Putamen (tissue), 1 donor: ENCODE measurements at places on chromosomes 3 and 15.

- DNase-seq = no peak
Measured at GRCh38 chr15:68073576-68074288, 19.6 kb downstream of the PIAS1 start.

DNA sequence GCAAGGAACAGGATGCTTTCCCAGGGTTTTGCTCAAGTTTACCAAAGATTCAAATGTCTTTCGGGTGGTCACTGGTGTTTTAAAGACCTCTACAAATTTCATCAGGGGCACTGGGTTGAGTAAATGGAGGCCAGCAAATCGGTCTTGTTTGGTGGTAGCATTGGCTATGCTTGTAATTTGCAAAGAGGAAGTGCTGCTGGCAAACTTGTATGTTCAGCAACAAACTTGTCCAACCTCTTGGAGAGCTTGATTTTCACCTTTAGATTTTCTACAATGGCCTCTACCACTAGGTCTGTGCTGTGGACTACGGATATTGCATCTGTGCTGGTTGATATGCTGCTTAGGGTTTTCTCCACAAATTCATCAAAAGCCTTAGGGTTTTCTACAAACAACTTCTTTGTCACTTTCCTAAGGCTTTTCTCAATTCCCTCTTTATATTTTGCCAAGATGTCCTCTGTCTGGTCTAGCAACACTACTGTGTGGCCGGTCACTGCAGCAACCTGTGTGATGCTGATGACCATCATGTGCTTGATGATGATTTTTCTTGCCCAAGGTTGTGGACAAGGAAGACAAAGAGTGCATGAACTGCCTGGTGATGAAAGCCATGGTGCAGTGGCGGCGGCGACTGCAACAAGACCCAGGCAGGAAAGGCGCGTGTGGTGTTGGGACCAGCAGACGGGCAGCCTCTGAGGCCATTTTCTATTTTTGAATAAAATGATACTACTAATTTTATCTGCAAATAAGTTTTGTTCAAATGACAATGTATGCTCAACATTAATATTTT is 50.8 kb downstream of the RFX7 start:
- DNase-seq = no peak

- no peak for DNase-seq
Measured at GRCh38 chr3:101216710-101217465, 103.5 kb downstream of the IMPG2 start.

DNA sequence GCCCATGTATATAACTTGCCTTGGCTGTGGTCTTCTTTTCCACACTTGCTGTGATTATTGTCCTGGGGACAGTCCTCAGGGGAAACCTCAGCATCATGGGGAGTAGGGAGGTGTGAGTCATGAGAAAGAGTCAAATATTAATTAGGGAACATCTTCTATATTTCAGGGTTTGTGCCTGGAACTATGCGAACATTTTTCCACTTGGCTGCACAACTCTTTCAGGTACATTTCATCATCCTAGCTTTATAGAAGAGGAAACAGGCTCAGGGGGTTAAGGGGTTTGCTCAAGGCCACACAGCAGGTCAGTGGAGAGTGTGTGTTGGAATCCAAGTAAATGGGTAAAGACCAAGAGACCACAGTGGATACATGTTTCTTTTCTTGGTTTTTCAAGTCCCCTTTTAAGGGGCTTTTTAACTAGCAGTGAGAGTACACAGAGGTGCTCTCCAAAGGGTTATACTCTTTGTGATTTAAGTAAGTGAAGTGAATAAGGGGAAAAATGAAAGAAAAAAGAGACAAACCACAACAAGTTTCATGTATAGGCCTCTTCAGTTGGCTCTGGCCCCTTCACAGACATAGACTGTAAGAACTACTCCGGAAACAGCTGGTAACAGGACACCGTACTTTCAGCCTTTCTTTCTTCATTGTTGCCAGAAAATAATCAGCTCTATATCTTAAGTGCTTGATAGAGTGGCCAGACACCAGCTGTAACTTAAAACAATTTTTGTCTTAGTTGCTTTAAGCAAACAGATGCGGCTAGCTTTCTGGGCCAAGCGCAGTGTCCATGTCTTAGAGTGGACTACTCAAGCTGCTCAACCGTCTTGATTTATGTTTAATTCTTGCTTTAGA is 64.6 kb downstream of the EEFSEC start:
- no peak for DNase-seq

GRCh38 chr3:44883999-44884431 is 9.6 kb downstream of the TGM4 start:
- no peak for DNase-seq

DNA sequence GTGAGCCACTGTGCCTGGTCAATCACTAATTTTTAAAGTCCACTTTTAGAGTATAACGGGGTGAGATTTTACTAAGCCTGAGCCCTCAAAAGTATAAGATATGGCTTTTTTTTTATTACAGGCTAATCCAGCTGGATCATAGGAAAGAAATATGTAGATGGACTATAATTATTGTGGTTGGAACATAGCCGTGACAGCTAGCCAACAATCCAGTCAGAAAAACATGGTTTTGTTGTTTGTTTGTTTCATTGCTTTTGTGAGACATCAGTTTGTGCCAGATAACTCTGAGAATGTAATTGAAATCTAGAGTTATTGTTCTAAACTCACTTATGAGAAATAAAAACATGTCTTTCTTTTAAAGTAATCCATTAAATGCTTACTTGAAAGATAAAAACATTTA is 37.3 kb upstream of the ATOSA start:
- no peak for DNase-seq

DNA sequence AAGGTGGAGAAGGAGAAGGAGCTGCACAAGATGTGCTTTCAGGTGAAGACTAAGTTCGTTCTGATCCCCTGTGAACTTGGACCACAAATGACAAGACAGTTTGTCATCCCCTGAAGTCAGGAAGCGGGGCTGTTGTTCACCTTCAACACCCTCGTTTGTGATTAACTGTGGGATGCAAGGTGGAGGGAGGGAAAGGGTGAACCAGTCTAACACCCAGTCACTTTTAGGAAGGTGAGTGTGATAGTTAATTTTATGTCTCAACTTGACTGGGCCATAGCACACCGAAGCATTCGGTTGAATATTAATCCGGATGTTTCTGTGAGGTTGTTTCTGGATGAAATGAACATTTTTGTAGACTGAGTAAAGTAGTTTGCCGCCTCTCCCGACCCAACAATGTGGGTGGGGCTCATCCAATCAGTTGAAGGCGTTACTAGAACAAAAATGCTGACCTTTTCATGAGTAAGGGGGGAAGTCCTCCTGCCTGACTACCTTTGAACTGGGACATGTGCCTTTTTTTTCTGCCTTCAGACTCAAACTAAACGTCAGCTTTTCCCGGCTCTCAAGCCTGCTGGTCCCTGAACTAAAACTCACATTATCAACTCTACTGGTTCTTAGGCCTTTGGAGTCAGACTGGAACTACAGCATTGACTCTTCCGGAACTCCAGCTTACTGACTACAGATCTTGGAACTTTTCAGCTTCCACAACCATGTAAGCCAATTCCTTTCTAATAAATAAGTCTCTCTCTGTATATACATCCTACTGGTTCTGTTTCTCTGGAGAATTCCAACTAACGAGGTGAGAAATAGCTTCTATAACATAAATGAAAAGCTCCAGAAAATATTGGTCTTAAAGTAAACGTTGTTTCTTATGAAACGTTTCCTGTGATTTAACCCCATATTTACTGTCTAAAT is 264.0 kb upstream of the SLITRK3 start:
- no peak for DNase-seq

- DNase-seq = no peak
Measured at GRCh38 chr3:36843065-36844051, 79.0 kb upstream of the DCLK3 start.

DNA sequence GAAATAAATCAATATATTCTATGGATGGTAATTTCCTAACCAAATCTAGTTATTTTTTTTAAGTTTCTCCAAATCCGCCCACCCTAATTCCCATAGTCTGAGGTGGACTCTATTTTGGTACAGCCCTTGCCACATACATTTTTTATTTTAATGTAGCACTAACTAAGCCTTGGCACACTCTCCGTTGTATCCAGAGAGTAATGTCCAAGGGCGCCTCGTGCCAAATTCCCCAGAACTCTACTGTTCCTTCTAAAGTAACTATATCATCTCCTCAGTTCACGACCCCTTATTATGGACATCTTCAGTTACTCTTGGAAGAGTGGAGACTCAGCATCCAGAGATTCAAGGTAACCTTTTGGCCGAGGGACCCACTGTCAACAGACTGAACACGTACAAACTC is 1.3 kb downstream of the VGLL3 start:
- no peak for DNase-seq

DNA sequence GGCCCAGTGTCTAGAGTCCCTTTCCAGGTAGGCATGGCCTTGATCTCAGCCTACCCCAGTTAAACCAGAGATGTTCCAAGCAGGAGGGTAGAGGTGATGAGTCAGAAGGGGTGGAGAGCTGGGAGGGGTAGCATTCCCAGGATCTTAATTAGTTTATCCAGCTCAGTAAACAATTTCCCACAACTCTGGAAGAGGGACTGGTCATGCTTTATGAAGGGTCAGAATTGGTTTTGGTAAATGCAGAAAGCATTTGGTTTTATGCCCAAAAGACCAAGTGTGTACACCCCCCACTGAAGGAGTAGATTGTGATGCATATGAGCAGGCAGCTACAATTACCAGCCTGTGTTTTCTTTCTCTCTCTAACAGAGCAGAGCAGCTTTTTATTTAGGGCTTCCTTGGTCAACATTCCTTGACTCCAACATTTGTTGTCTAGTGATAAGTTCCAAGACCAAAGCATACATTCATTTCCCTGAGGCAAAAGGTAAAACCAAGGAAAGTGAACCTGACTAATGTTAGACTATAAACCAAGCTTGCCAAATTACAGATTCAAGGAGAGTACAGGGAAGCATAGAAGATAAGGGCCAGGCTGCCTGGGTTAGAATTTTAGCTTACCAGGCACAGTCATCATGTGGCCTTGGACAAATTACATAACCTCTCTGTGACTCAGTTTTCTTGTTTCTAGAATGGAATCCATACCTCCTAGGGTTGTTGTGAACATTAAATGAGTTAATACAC is 17.6 kb downstream of the EXOSC7 start:
- no peak for DNase-seq

- DNase-seq = no peak
Measured at GRCh38 chr3:78895528-78895927, 872.3 kb downstream of the ROBO1 start.

GRCh38 chr15:33964665-33965040 is 3.6 kb upstream of the CHRM5 start:
- DNase-seq = no peak

DNA sequence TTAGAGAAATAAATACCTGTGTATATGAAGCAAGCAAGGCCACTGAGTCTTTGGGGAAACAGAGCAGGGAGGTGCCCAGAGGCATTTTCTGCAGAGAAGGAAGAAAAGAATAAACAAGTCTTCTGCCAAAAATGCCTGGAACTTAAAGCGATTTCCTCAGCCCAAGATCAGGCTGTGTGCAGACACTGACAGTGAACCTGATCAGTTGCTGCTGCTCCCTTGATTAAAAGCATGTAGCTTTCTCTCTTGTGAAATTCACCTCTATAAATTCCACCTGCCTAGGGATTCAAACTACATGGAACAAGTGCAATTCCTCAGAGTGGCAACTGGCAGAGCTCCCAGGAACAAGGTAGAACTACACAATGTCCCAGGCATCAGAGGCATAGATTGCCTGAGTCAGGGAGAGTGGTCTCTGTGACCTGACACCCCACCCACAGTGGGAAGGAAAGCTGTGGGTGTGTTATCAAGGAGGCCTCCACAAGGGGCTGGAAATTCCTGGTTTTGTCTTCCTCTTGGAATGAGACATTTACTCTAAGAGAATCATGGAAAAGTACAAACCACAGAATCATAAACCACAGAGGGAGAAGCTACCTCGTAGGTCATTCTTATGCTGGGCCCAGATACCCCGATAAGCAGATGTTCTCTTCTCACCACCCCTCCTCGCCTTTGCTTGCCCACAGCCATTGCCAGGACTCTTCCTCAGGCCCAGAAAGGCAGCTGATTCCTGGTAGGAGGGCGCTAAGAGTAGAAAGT is 1.8 kb upstream of the ZBTB38 start:
- no peak for DNase-seq

DNA sequence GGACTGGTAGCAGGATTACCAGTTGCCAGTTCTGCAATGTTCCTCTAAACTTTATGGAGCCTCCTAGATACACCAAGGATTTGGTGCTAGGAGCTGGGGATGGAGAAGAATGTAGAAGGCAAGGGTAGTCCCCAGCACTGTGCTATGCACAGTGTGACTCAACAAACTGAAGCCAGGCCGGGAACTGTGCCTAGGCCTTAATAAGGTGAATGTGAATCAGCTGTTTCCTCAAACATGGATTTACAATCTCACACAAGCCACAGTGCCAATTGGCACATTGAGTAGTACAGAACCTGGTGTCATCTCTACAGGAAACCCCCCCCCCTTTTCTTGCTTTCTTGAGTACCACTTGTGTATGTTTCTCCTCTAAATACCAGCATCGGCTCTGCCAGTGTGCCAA is 32.5 kb downstream of the MRPS25 start:
- no peak for DNase-seq
